ENCODE measurements at places on chromosomes 13 and 19. TPM values are rescaled to one million over a fixed set of nuclear protein-coding genes. Genes with fewer than 3 reads are reported as not detected.
A peak's percentile ranks its signal among the peaks of the same experiment; 100 is the strongest.

DNA sequence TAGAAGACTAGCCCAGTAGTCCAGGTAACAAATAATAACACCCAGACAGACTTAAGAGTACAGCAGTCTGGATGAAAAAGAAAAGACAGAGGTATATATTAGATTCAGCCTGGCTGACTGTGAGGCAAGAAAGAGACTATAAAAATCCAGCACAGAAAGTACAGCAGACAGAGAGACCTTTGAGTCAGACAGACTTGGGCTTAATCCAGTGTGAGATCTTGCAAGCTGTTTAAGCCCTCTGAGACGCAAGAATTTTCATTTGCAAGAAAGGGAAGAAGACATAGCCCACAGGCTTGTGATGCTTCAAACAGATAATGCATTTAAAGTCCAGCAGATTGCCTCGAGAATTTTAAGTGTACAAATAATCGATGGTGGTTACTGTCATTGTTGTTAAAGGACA is 471.4 kb downstream of the LIG4 start:
- H3K27ac ChIP-seq: no peak overlapping the region
- no peak overlapping the region for H3K4me3 ChIP-seq
- H3K36me3 ChIP-seq: no peaks in the 10 kb centered on the region
- DNase-seq: no peak
- no peaks in the 10 kb centered on the region for H3K27me3 ChIP-seq

GRCh38 chr13:98253526-98253925 is 76.5 kb upstream of the RNF113B start:
- no peak overlapping the region for H3K4me3 ChIP-seq
- no peaks in the 10 kb centered on the region for H3K36me3 ChIP-seq
- DNase-seq: no peak
- H3K27me3 ChIP-seq: no peaks in the 10 kb centered on the region
- no peaks in the 10 kb centered on the region for H3K4me1 ChIP-seq

GRCh38 chr19:34104096-34104495 is 68.2 kb upstream of the LSM14A start:
- no peak overlapping the region for H3K27ac ChIP-seq
- no peak for DNase-seq
- H3K4me3 ChIP-seq: no peak overlapping the region
- no peaks in the 10 kb centered on the region for H3K27me3 ChIP-seq
- no peaks in the 10 kb centered on the region for H3K36me3 ChIP-seq
- no peaks in the 10 kb centered on the region for H3K4me1 ChIP-seq

DNA sequence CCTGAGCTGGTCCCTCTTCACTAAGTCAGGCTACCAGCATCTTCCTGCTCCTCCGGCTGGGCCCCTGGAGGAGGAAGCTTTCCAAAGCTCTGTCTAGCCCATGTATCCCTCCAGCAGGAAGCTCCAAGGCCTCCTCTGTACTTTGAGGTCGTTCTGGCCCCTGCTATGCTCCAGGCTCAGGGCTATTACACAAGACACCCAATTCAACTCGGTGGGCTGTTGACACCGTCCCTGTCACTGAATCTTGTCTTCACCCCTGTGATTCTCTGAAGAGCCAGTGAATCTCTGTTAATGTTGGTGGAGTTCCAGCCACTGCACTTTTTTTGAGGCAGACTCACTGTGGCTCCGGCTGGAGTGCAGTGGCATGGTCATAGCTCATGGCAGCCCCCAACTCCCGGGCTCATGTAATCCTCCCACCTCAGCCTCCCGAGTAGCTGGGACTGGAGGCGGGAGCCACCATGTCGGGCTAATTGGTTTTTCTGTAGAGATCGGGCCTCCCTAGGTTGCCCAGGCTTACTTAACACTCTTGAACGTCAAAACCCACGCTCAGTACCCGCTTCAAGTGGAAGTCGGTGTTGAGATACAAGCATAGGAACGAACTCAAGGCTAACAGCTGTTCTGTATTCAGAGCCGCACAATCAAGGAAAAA is 512 bp upstream of the REX1BD start:
- H3K27ac ChIP-seq: peak overlapping the region; percentile 94
- DNase-seq: no peak
- no peaks in the 10 kb centered on the region for H3K27me3 ChIP-seq
- H3K4me3 ChIP-seq: peak overlapping the region; percentile 82

GRCh38 chr19:50328224-50328872 is 829 bp downstream of the KCNC3 start:
- H3K4me3 ChIP-seq: peak overlapping the region; percentile 37
- peaks cover 28% of the 10 kb centered on the region for H3K4me1 ChIP-seq
- 0 out of 2 replicates have a peak, but pooled peaks cover 4% of the 10 kb centered on the region for H3K36me3 ChIP-seq
- peaks cover 15% of the 10 kb centered on the region for H3K27me3 ChIP-seq

DNA sequence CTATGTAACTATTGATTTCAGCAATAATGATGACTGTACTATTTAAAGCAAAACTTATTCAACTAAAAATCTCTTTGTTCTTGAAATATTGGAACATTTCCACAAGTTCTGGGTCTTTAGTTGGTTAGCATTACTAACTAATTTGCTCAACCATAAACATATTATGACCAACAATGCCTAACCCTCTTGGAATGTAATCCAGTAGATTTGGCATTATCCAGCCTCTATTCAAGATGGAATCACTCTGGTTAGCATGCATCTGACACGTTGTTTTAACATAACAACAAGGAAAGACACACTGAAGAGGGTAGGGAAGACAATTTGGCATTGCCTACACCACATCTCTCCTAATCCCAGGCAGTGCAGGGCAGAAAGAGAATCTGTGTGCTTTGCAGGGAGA is 941.3 kb upstream of the PCDH20 start:
- peaks cover 4% of the 10 kb centered on the region for H3K4me1 ChIP-seq
- no peak overlapping the region for H3K27ac ChIP-seq
- DNase-seq: no peak
- no peaks in the 10 kb centered on the region for H3K36me3 ChIP-seq
- H3K27me3 ChIP-seq: no peaks in the 10 kb centered on the region

- no peak for DNase-seq
- H3K36me3 ChIP-seq: no peaks in the 10 kb centered on the region
- no peaks in the 10 kb centered on the region for H3K4me1 ChIP-seq
- no peaks in the 10 kb centered on the region for H3K27me3 ChIP-seq
Measured at GRCh38 chr13:104296286-104296685, 1230.1 kb upstream of the SLC10A2 start.

DNA sequence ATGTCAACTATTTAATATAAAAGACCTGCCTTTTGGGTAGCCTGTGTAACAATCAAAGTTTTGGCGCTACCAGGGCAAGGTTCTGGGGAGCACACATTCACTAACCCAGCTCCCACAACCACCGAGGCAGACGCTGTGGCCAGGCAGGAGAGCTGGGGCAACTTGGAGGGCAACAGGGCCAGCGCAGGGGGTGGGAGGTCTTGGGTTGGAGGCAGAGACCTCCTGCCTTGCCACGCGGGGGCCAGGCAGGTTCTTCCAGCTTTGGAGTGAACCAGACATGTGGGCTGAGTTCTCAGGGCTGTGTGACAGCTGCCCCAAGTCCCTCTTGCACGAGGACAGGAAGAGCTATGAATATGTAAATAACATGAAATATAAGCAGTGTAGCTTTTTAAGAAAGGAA is 30.3 kb upstream of the MCF2L start:
- no peaks in the 10 kb centered on the region for H3K4me1 ChIP-seq
- H3K27me3 ChIP-seq: no peaks in the 10 kb centered on the region
- H3K36me3 ChIP-seq: no peaks in the 10 kb centered on the region

DNA sequence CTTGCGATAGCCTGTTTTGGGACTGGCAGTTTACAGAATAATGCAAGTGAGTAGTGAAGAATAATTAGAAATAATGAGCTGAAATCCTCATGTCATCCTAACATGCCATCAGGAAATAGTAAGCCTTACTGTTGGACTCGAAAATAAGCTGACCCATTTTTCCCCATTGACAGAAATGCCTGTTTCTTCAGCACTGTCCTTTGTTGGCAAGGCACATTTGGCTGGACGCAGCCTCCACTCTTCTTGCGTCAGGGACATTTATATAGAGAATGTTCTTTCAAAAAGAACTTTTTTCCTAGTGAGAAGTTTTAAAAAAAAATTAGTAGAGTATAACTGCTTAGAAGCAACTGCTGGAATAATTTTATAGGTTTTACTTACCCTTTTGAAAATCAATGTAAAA is 47.1 kb downstream of the ARHGAP35 start:
- no peak overlapping the region for H3K4me3 ChIP-seq
- H3K27me3 ChIP-seq: no peaks in the 10 kb centered on the region
- DNase-seq: no peak
- H3K27ac ChIP-seq: no peak overlapping the region
- no peaks in the 10 kb centered on the region for H3K4me1 ChIP-seq
- no peaks in the 10 kb centered on the region for H3K36me3 ChIP-seq

DNA sequence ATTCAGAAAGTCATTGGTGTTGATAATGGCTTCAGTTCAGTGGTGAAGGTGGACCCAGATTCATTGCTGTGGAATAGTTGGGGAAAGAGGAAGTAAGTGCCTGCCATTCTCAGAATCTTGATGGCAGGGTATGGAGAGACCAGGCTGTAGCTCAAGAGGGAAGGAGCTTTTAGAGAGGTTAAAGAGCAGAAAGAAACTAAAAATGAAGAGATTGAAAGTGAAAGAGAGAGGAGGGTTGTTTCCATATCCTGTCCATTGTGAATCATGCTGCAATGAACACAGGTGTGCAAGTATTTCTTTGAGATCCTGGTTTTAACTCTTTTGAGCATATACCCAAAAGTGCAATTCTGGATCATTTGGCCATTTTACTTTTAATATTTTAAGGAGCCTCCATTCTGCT is 12.5 kb downstream of the GJB6 start:
- no peaks in the 10 kb centered on the region for H3K4me1 ChIP-seq
- H3K4me3 ChIP-seq: no peak overlapping the region
- DNase-seq: no peak
- H3K27ac ChIP-seq: no peak overlapping the region
- no peaks in the 10 kb centered on the region for H3K27me3 ChIP-seq
- no peaks in the 10 kb centered on the region for H3K36me3 ChIP-seq

DNA sequence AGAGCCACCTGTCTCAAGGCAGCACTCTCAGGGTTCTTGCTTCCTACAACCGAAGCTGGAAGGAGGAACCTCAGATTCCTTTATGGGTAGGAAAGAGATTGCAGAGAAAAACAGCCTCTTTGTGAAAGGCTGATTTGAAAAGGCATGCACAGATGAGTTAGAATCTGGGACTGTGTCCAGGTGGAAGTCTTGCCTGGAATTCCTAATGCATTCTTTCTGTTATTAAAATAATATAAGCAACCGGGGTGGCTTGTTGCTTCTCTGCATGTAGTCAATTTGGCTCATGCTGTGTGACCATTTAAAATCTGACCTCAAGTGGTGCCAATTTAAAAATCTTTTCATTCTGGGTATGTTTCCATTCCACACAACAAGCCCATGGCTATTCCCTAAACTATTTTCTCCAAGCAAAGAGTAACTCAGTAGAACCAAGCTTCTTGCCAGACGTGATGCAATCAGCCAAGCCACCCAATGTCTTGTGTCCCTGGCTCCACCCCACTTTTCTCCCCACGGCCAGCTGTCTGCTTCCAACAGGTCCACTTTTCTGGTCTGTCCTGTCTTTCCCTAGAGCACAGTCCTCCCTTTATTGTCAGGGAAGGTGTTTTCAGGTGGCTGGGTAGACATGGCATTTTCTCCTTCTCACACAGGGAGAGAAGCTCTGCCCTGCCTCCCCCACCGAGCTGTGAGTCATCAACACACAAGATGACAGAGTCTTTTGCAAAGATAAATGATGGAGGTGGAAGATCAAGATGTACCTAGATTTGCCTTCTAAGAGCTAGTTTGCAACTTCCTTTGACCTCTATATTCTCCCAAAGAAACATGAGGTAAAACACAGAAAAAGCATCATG is 394.3 kb downstream of the FOXO1 start:
- H3K4me1 ChIP-seq: peaks cover 11% of the 10 kb centered on the region
- no peaks in the 10 kb centered on the region for H3K36me3 ChIP-seq
- DNase-seq: no peak
- H3K27ac ChIP-seq: no peak overlapping the region

- H3K27ac ChIP-seq: no peak overlapping the region
- H3K4me3 ChIP-seq: no peak overlapping the region
- H3K27me3 ChIP-seq: no peaks in the 10 kb centered on the region
- peaks cover 2% of the 10 kb centered on the region for H3K4me1 ChIP-seq
- H3K36me3 ChIP-seq: no peaks in the 10 kb centered on the region
Measured at GRCh38 chr13:78404846-78405360, 198.4 kb downstream of the POU4F1 start.

DNA sequence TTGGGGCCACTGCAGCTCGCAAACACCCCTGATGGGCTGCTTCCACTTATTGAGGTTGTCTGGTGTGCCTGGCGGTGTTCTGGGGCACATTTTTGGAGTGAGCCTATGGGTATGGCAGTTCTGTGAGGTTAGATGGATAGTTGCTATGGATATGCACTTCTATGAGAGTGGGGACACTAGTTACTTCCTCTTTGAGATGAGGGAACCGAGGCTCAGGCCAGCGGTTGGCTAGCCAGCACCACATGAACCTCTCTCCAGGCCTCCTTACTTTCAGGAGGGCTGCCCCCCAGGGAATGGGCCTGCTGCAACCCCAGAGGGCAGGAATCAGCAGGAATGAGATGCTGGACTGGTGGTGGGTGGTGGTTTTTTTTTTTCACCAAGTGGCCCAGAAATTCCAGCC is 13.5 kb upstream of the PRR19 start:
- H3K4me3 ChIP-seq: no peak overlapping the region
- H3K27ac ChIP-seq: no peak overlapping the region
- DNase-seq: no peak
- H3K4me1 ChIP-seq: peaks cover 14% of the 10 kb centered on the region
- no peaks in the 10 kb centered on the region for H3K27me3 ChIP-seq

GRCh38 chr19:41701401-41702075 is 6.9 kb upstream of the CEACAM5 start:
- no peak overlapping the region for H3K27ac ChIP-seq
- no peaks in the 10 kb centered on the region for H3K4me1 ChIP-seq
- no peaks in the 10 kb centered on the region for H3K27me3 ChIP-seq
- no peaks in the 10 kb centered on the region for H3K36me3 ChIP-seq
- H3K4me3 ChIP-seq: no peak overlapping the region

GRCh38 chr13:65826657-65827056 is 1403.5 kb downstream of the PCDH9 start:
- H3K27ac ChIP-seq: no peak overlapping the region
- no peak overlapping the region for H3K4me3 ChIP-seq
- H3K36me3 ChIP-seq: no peaks in the 10 kb centered on the region

DNA sequence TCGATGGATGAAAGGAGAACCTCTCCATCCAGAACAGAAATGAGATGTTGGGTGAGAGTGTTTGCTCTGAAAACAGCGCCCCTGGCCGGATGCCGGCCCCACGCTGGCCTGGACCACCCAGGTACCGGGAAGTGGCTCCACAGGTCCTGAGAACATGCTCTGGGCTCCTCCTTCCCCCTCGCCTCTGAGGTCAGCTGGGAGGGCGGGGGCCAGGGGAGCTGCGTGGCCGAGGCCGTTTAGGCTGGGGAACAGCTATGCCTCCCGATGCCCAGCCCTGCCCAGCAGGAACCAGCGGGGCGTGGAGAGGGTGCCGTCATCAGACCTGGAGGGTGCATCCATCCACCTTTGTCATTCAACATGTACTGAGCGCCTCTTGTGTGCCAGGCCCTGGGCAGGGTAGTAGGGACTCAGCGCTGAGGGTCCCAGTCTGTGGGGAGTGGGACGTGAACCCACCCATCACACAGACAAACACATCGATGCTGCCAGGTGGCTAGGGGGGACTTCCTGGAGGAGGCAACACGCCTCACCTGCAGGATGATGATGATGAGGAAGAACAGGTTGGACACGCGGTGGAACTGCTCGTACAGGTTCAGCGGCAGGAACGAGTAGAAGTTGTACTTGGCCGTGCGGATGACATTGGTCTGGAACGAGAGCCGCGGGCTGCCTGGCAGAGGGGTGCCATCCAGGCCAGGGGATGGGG is 4.2 kb downstream of the ATP8B3 start:
- no peak overlapping the region for H3K27ac ChIP-seq
- H3K27me3 ChIP-seq: no peaks in the 10 kb centered on the region
- no peak for DNase-seq
- no peak overlapping the region for H3K4me3 ChIP-seq

PRR19 gene
- total RNA-seq: 7.2 TPM

LMTK3 gene
- 13.6 TPM for total RNA-seq

CRLF1 gene
- 9.5 TPM for total RNA-seq

CEACAM3 gene
- total RNA-seq: not detected

PLA2G4C gene
- 17.5 TPM for total RNA-seq

ZNF837 gene
- total RNA-seq: 2.7 TPM

Data from H1 (cell line).